ENCODE measurements at places on chromosomes 11 and 22.

GRCh38 chr22:43008921-43009320, 6.0 kb downstream of the PACSIN2 start:
- DNase-seq: no peak

- DNase-seq: no peak
These were observed 36.7 kb downstream of the SMC1B start for GRCh38 chr22:45376703-45377102.

DNA sequence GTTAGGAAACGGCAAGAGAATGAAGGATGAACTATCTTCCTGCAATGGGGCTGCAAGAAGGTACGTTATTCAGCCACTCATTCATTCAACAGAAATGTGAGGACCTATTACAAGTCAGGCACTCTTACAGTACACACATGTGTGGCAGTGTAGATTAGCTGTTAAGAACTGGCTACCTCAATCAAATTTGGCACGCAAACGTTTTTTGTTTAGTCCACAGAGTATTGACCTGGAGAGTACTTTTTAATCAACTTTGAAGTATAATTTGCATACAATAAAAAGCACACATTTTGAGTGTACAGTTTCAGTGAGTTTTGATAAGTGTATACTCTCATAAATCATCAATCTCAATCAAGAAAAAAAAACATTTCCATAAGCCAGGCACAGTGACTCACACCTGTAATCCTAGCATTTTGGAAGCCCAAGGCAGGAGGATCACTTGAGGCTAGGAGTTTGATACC, 24.2 kb downstream of the MRTFA start:
- DNase-seq: no peak

DNA sequence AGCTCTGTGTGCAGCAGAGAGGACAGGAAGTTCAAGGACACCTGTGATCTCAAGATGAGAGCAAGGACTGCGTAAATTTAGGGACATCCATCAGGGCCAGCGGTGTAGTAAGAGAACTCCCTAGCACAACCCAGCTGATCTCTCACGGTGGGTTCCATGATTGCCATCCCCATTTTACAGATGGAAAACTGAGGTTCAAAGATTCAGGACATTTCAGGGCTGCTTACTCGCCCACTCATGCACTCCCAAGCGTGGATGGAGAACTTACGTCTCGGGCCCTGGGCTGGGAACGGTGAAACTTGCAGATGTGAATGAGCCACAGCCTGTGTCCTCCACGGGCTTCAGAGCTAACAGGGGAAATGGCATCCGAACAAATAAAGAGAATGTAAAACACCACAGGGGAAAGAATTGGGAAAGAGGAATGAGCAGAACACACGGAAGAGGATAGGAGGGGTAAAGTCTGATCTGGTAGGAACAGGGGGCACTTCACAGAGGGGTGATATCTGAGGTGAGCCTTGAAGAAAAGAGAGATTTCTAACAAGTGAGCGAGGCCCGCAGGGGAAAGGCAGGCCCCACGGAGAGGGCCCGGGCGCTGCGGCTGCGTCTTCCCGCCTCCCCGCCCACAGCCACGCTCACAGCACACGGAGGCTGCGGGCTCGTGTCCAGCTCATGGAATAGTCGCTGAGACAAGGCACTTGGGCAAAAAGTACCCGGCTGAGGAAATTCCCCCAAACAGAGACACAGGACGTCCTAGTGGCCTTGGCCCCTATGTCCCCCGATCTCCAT, 55.9 kb downstream of the RPUSD4 start:
- DNase-seq: no peak

DNA sequence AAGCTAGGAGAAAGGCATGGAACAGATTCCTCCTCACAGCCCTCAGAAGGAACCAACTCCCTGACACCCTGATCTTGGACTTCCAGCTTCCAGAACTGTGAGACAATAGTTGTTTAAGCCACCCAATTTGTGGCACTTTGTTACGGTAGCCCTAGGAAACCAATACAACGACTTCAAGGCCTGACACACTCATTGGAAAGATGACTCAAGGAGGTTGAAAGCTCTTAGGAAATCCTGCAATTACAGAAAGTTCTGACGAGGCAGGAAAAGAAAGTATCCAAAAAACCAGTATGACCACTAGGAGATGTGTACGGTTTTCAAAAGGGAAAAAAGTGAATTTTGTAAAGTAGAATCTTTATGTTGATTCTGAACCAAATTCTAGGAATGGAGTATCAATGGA, 161.4 kb downstream of the SWAP70 start:
- no peak for DNase-seq

- DNase-seq: no peak
These were observed 923.3 kb downstream of the KCNA4 start for GRCh38 chr11:29093416-29094120.

DNA sequence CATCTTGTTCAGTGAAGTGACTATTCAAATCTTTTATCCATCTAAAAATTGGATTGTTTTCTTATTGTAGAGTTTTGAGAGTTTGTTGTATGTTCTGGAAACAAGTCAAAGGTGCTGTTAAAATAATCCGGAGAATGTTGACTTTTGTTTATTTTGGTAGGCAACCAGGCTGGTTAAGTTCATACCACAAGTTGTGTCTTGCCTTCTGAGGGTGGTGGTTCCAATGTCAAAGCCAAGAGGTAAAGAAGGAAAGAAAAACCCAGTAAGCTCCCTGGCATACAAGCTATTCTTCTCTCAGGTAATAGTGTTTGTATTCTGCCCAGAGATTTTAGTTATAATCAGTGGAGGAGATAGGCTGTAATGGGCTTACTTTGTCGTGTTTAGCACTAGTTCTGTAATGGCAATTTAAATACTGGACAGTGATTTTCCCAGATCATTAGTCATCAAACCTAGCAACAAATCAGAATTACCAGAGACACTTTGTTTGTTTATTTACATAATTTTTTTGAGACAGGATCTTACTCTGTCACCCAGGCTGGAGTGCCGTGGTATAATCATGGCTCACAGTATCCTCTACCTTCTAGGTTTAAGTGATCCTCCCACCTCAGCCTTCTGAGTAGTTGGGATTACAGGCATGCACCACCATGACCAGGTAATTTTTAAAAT, 15.1 kb upstream of the CSRP3 start:
- no peak for DNase-seq

- DNase-seq: no peak
These were observed 196.4 kb downstream of the LARGE1 start for GRCh38 chr22:33723915-33724314.

DNA sequence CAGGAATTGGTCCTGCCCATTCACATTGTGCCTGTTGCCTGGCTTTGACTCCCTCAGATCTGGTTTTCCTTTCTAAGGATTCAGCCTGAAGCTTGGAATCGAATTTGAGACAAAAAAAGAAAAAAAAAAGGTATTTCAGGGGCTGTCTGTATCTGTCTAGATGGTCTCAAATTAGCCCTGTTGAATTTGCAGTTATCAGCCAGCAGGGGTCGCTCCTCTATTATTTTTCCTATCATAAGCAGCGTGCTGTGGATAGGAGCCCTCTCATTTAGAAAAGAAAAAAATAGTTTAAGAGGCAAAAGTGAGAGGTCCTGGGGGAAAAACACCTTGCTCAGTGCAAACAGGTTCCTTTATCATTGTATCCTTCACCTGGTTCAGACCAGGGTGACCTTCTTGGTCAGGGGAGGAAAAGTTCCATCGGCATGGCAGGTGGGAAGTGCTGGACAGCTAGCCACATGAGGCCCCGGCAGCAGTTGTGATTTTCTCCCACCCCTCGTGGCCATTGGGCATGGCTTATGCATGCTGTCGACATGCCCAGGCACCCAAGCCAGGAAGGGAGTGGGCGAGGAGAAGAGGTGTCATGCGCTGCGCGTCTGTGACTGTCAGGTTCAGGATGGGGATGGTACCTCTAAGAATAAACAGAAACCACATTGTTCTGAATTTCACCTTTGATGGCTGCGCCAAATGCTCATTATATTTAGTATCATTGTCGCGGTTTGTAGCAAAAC, 13.1 kb downstream of the OR5AK2 start:
- no peak for DNase-seq

DNA sequence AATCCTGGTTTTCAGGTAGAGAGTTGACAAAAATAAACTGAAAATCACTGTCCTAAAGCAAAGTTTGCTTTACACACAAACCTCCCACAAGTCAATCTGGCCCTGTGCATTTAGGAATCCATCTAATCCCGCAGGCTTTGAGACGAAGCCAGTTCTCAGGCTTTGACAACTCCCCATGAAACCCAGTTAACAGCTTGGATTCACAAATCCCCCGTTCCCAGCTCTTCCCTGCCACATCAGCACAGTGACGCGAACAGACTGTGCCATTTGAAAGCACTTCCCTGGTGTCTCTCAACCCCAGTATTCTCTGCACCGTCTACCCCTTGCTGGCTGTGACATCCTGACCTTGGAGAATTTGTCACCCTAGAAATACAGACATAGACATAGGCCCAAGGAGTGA, 117.8 kb downstream of the OPCML start:
- DNase-seq: no peak

GRCh38 chr11:120658071-120658423, 146.5 kb downstream of the GRIK4 start:
- DNase-seq: no peak

DNA sequence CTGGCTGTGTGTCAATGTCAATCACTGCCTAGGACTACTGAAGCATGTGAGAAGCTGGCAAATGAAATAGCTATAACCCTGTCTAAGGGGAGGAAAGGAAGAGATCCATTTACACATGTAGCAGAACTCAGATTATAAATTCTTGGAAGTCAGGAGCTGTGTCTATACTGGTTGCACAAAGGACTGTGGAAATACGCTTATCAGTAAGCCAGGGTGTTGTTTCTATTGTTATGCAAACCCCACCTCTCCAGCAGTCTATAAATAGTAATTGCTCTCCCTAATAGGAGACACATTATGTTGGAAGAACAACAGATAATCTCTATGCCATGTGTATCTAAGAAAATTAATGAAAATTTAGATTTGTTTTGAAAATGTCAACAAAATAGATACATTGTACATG, 693.4 kb upstream of the CCDC90B start:
- DNase-seq: no peak

- no peak for DNase-seq
These were observed 39.0 kb downstream of the CSNK2A3 start for GRCh38 chr11:11313902-11314692.

DNA sequence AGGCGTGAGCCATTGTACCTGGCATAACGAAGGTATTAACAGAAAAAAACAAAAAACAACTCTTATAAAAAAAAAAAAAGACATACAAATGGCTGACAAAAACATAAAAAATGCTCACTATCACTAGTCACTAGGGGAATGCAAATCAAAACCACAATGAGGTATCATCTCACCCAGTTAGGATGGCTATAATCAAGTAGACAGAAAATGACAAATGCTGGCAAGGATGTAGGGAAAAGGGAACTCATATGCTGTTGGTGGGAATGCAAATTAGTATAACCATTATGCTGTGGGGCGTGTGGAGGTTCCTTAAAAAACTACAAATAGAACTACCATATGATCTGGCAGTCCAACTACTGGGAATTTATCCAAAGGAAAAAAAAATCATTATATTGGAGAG, 17.0 kb downstream of the THY1 start:
- DNase-seq: no peak

DNA sequence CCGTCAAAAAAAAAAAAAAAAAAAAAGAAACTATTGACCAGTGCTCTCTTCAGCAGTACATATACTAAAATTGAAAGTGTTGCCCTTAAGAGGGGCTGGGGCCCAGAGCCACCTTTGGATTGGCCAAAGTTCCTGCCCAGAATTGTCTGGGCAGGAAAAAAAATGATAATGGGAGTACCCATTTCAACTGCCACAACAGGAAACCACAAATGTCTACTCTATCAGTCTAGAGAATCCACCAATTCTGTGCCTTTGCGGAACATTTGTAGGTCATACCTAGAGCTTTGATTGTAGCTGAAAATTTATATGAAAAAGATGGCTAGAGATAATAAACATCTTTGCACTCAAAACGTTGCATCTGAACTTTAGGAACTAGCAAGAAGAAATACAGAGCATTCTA, 69.4 kb downstream of the FAM76B start:
- DNase-seq: no peak

- DNase-seq: no peak
These were observed 3.8 kb downstream of the EHD1 start for GRCh38 chr11:64874308-64875240.

DNA sequence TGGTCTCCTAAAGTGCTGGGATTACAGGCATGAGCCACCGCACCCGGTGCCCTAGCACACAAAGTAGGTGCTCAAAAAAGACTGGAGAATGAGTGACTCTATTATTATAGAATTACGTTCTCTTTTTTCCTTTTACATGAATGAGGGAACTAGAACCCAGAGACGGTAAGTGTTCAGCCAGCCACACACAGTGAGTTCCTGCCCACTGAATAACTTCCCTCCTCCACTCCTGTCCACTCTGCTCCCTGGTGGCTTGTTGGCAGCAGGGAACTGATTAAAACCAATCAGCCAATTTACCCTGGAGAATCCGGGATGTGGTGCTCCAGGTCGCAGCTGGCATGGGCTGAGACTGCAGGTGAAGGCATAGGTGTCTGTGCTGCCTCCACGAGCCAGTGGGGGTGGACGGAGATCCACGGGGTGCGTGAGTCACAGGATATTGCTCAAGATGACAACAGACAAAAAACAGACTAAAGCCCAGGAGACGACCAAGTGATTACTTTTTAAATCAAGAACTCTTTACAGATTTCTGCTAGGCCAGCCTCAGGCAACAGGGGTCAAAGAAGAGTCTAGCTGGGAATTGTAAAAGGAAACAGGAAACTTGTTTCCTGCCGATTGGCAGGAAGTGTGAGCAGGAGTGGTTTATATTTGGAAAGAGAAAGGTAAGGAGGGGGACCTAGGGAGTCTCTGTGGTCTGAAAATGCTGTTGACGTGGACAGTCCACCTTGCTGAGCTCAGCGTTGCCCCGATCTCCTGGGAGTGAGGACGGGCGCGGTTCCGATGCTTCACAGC, 95.2 kb upstream of the TP53I11 start:
- DNase-seq: peak; percentile 21

- no peak for DNase-seq
These were observed 3.8 kb downstream of the PRG3 start for GRCh38 chr11:57377107-57377506.

- DNase-seq: no peak
These were observed 23.6 kb downstream of the ADM start for GRCh38 chr11:10328314-10329098.

DNA sequence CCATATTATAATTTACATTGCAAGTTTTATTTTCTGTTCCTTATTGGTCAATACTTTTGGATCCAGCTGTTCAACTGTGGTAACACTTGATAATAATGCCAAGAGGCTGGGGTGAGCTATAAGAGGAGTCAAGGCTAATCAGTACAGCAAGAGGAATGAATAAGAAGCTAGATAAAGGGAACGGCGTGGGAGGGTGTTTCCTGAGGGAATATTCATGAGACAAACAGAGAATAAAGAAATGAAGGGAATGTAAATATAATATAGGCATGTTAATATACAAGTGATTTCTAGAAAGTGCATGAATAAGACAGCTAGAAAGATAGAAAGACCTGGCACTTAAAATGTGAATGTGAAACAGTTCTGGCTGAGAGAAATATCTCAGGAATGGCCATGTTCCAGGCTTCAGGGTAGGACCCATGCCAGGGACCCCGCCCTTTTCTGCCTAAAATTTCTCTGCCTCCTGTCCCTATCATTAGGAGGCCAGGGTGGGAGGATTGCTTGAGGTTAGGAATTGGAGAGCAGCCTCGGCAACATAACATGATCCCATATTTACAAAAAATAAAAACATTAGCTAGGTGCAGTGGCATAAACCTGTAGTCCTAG, 3.9 kb downstream of the OR51B4 start:
- DNase-seq: no peak

All from stimulated activated CD4-positive, alpha-beta T cell treated with anti-CD3 and anti-CD28 coated beads, Interleukin-15, amount 100 ng/mL, for 24 hours (primary cell).